MCF 10A (cell line): ENCODE measurements at places on chromosomes 7 and 10. TPM values are rescaled to one million over a fixed set of nuclear protein-coding genes. Genes with fewer than 3 reads are reported as not detected.
A peak's percentile ranks its signal among the peaks of the same experiment; 100 is the strongest.

- H3K27me3 ChIP-seq: no peaks in the 10 kb centered on the region
- H3K4me3 ChIP-seq: peak within 1 kb of the TSS; percentile 83
- peaks cover 20% of the 10 kb centered on the region for H3K4me1 ChIP-seq
- DNase-seq: peak; percentile 93
Measured at GRCh38 chr10:23438547-23439451, at the start of gene OTUD1. Gene OTUD1 (plus strand): TSS chr10:23439075. CDS start chr10:23439458, 383 bp downstream.

DNA sequence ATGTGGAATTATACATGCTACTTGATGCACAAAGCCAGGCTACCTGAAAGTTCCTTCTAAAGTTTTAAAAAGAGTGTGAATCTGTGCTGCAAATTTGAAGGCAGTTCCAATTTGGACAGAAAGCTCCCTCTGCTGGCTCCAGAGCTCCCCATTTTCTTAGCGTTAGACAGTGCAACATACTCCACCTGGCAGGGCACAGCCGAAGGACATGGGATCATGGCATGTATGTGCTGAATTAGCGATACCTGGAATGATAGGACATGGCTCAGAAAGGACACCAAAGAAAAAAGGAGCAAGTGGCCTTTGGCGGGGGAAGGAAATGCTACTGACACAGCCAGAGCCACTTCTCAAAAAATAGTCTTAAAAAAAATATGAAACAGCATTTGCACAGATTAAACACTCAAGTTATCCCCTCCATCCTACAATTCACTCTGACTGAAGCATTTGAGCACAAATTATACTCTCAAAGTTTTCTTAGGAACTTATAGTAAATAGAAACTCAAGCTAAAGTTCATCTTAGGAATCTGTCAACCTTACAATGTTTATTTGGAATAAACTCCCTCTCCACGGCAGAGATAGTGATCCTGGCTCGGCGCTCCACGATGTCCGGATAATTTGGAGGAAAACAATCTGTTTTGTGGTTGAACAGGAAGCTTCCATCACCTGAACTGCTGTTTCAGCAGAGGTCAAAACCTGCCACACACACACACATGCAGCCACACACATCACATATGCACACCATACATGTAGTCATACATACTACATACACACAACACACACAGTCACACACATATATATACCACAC is 80.0 kb downstream of the C7orf25 start:
- no peaks in the 10 kb centered on the region for H3K27me3 ChIP-seq
- H3K4me3 ChIP-seq: no peak overlapping the region
- peaks cover 16% of the 10 kb centered on the region for H3K4me1 ChIP-seq
- H3K36me3 ChIP-seq: no peaks in the 10 kb centered on the region

DNA sequence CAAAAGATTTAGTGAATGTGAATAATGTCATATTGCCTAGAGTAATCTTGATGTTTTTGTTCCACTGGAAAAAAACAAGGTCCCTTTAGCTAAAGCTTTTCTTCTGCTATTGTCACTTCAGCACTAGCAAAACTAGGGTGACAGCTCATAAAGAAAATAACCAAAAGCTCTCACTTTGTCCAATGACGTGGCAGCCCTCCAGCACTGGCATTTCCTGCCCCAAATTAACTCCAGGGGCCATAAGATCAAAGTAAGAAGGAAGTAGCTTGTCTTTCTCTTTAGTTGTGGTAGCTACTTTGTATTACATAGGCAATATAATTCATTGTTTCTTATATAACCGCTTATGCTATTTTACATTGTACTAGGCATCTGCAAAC is 47.3 kb downstream of the LRRN3 start:
- no peak overlapping the region for H3K4me3 ChIP-seq
- peak overlapping the region; percentile 50 for H3K27ac ChIP-seq
- H3K4me1 ChIP-seq: peaks cover 7% of the 10 kb centered on the region
- H3K27me3 ChIP-seq: no peaks in the 10 kb centered on the region

- H3K4me1 ChIP-seq: peaks cover 15% of the 10 kb centered on the region
- no peak overlapping the region for H3K4me3 ChIP-seq
- H3K36me3 ChIP-seq: no peaks in the 10 kb centered on the region
- H3K27ac ChIP-seq: no peak overlapping the region
Measured at GRCh38 chr7:48360574-48360973, 189.3 kb downstream of the ABCA13 start.

DNA sequence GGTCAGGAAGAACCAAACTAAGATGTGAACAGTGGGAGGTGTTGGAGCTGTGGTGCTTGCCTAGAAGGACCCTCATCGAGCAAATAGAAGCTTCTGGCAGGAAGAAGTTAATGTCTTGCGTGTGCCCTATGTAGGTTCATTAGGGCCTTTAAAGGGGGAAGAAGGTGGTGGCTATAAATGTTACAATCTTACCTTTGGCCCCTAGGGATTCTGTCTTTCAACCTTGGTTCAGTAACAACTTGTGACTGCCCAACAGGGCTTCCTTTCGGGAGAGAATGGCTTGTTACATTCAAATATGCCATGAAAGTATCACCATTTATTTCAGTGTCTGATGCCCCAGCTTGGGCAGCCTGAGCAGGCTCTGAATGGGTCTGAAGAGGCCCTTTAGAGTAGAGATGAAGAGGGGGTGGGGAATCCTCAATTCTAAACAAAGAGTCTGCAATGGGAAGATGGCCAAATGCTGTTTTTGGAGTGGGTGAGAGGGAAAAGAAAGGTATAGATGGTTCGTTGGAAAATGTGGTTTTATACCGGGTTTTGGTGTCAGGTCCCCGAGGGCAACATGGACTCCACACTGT is 108.0 kb downstream of the TCF7L2 start:
- no peaks in the 10 kb centered on the region for H3K27me3 ChIP-seq
- no peak overlapping the region for H3K4me3 ChIP-seq
- no peak overlapping the region for H3K27ac ChIP-seq
- H3K36me3 ChIP-seq: peaks cover 15% of the 10 kb centered on the region

DNA sequence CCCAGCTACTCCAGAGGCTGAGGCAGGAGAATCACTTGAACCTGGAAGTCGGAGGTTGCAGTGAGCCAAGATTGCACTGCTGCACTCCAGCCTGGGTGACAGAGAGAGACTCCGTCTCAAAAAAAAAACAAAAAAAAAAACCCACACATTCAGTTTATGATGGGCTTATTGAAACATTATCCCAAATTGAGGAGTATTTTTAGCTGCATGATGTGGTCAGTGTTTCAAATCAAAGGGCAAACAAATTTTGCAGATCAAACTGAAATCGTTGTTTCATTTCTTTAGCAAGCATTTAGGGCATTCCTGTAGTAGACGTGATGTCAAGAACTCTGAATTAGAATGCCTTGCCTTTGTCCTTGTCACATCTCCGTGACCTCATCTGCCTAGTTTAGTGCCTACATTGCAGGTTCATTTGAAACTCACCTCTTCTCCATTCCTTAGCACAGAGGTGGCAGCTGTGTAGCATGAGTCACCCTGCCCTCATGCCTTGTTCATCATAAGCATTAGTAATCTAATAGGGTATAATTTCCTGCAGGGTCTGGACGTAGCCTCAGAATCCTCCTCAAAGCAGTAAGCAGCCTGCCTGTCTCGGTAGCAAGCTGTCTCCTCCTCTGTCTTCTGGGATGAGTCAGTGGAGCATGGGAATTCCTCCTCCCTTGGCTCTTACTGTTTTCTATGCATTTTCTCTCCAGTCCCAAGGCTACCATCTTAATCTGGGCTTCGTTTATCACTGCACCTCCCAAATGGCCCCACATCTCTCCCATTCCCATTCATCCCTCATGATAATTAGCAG is 73.8 kb downstream of the CUL1 start:
- peak; percentile 81 for DNase-seq
- peak overlapping the region; percentile 62 for H3K27ac ChIP-seq
- H3K4me3 ChIP-seq: no peak overlapping the region
- H3K27me3 ChIP-seq: no peaks in the 10 kb centered on the region
- H3K36me3 ChIP-seq: peaks cover 61% of the 10 kb centered on the region
- H3K4me1 ChIP-seq: peaks cover 16% of the 10 kb centered on the region

DNA sequence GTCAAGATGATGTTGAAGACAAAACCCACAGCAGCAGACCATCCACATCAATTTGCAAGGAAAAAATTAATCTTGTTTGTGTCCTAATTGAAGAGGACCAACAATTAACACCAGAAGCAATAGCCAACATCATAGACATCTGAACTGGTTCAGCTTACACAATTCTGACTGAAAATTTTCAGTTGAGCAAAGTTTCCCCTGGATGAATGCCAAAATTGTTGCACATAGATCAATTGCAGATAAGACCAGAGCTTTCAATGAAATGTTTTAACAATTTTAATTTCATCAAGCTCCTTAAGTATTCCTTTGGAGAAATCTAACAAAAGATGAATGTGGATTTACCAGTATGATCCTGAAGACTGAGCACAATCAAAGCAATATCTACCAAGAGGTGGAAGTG is 168.6 kb downstream of the CTNNA3 start:
- H3K4me3 ChIP-seq: no peak overlapping the region
- H3K27ac ChIP-seq: no peak overlapping the region
- no peaks in the 10 kb centered on the region for H3K36me3 ChIP-seq

- H3K27me3 ChIP-seq: no peaks in the 10 kb centered on the region
- peaks cover 5% of the 10 kb centered on the region for H3K36me3 ChIP-seq
- peak overlapping the region; percentile 40 for H3K27ac ChIP-seq
- peaks cover 8% of the 10 kb centered on the region for H3K4me1 ChIP-seq
- peak; percentile 52 for DNase-seq
- peak overlapping the region; percentile 22 for H3K4me3 ChIP-seq
Measured at GRCh38 chr10:102673819-102674511, 29.7 kb downstream of the TRIM8 start.

- DNase-seq: no peak
- no peak overlapping the region for H3K4me3 ChIP-seq
- no peaks in the 10 kb centered on the region for H3K36me3 ChIP-seq
- H3K4me1 ChIP-seq: no peaks in the 10 kb centered on the region
- no peak overlapping the region for H3K27ac ChIP-seq
Measured at GRCh38 chr10:71494980-71495381, 98.3 kb downstream of the CDH23 start.

GRCh38 chr7:87226495-87226894 is 7.0 kb upstream of the TMEM243 start:
- H3K27me3 ChIP-seq: peaks cover under 1% of the 10 kb centered on the region
- H3K36me3 ChIP-seq: no peaks in the 10 kb centered on the region

DNA sequence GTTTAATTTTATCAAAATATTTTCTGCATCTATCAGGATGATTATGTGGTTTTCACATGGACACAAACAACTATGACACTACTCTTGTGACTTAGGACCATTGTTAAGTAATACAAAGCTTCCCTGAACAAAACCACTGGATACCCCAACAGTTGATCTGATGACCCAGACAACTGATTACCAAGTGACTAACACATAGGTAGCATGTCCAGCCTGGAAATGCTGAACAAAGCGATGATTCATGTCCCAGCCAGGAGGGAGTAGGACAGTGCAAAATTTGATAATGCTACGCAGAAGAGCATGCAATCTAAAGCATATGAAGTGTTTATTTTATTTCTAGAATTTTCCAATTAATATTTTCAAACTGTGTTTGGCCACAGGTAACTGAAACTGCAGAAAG is 8.9 kb upstream of the PNLIP start:
- peaks cover 6% of the 10 kb centered on the region for H3K4me1 ChIP-seq
- no peak overlapping the region for H3K4me3 ChIP-seq
- H3K27me3 ChIP-seq: no peaks in the 10 kb centered on the region
- DNase-seq: peak; percentile 13
- H3K27ac ChIP-seq: no peak overlapping the region

DNA sequence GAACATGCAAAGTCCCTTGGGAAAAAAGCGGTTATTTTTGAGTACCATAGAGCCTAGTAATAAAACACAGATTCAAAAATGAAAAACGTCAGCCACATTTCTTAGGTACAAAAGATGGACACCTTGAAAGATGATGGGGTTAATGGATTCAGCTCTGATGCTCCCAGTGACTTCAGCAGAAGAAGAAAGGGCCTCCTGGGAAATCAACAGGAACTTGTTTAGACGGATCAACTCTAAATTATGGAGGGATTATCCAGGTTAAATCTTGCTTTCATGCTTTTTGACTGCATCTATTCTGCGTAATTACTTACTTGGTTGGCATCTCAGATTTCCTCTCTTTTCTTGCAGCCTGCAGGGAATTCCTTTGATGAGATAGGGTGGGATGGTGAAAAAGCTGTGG is 82.5 kb downstream of the TMEM178B start:
- no peak overlapping the region for H3K4me3 ChIP-seq
- no peaks in the 10 kb centered on the region for H3K27me3 ChIP-seq
- H3K4me1 ChIP-seq: peaks cover 6% of the 10 kb centered on the region
- H3K36me3 ChIP-seq: no peaks in the 10 kb centered on the region
- no peak for DNase-seq

Gene AOAH
- not detected in 2 replicates for total RNA-seq

Gene SH2B2
- total RNA-seq: 1.4 and 2.4 TPM in 2 replicates

Gene GRM8
- total RNA-seq: not detected in 2 replicates

Gene NUTM2E
- total RNA-seq: 0.12 and 0.37 TPM in 2 replicates
